ENCODE measurements at places on chromosomes 5 and 9. TPM values are rescaled to one million over a fixed set of nuclear protein-coding genes. Genes with fewer than 3 reads are reported as not detected.

- DNase-seq = no peak
Measured at GRCh38 chr9:100074093-100074492, 24.7 kb downstream of the ERP44 start.

- DNase-seq = peak; percentile 66
Measured at GRCh38 chr9:34612788-34613390, 992 bp upstream of the RPP25L start.

- no peak for DNase-seq
Measured at GRCh38 chr5:943918-944620, 51.4 kb downstream of the TRIP13 start.

- no peak for DNase-seq
Measured at GRCh38 chr9:122567901-122568300, 15.0 kb downstream of the OR1N2 start.

DNA sequence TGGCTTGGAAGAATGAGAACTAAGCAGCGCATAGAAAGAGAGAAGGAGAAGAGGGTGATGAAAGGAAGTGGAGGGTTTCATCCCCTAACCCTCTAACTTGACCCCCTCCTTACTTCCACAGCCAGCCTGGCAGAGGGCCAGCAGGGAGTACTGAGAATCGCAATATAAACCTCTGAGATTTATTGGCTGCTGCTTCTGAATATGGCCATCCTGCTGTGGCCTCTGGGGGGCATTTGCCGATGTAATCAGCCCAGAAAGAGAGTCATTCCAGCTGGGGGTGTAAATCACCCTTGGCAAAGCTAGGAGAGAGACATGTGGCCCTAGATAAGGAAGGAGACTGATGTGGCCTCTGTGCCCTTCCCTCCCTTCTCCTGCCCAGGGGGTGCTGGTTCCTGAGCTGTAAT lies 960 bp upstream of the GFRA3 start:
- DNase-seq = no peak

GRCh38 chr5:78698191-78698791 lies 49.7 kb upstream of the LHFPL2 start:
- no peak for DNase-seq

DNA sequence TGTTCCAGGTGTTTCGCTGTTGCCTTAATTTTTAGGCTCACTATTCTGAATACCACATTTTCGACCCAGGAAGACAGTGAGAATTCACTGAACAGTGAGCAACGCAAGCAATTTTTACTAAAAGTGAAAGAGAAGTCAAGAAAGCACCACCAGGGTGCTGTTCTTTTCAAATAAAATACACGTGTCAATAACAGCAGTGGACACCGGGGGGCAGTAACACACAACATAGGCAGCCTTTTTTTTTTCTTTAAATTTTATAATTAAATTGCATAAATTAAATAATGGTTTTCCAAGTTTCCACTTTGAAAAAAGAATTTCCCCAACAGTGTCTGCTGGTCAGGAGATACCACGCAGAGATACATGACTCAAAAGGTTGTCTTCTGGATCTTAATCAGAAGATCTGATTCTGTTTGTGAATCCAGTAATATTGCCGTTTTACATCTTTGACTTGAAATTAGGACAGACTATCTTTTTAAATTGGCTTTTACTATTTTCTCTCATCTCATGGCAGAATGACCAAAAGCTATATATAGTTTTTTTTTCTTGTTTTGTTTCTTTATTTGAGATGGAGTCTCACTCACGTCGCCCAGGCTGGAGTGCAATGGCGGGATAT lies 47.1 kb upstream of the SH3GL2 start:
- DNase-seq = no peak

GRCh38 chr9:87684627-87685219 lies 41.2 kb upstream of the CTSL start:
- DNase-seq = no peak

DNA sequence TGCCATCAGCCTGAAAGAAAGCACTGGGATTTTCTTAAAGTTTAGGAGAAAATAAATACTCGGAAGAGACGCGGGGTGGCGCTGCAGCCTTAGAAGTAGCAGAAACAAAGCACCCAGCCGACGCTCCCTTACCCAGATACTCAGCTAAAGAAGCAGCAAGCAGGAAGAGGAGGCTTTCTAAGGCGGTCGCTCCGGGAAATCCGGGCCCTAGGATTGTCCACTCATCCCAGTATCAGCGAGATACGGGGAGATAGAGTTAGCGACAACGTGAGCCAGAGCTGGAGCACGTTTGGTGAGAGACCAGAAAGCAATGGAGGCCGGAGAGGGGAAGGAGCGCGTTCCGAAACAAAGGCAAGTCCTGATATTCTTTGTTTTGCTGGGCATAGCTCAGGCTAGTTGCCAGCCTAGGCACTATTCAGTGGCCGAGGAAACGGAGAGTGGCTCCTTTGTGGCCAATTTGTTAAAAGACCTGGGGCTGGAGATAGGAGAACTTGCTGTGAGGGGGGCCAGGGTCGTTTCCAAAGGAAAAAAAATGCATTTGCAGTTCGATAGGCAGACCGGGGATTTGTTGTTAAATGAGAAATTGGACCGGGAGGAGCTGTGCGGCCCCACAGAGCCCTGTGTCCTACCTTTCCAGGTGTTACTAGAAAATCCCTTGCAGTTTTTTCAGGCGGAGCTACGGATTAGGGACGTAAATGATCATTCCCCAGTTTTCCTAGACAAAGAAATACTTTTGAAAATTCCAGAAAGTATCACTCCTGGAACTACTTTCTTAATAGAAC lies at the start of gene PCDHB2:
PCDHB2 (plus strand) TSS at position 135 of the 782 bp plus-strand sequence; CDS start at position 311, 176 bp downstream.
- no peak for DNase-seq

- no peak for DNase-seq
Measured at GRCh38 chr5:140162275-140162674, 12.7 kb upstream of the CYSTM1 start.

GRCh38 chr5:27062451-27062850 lies 24.1 kb upstream of the CDH9 start:
- DNase-seq = no peak

- no peak for DNase-seq
Measured at GRCh38 chr5:111389390-111390082, 122.8 kb downstream of the STARD4 start.

- DNase-seq = no peak
Measured at GRCh38 chr5:80168388-80169028, 87.3 kb downstream of the SERINC5 start.

DNA sequence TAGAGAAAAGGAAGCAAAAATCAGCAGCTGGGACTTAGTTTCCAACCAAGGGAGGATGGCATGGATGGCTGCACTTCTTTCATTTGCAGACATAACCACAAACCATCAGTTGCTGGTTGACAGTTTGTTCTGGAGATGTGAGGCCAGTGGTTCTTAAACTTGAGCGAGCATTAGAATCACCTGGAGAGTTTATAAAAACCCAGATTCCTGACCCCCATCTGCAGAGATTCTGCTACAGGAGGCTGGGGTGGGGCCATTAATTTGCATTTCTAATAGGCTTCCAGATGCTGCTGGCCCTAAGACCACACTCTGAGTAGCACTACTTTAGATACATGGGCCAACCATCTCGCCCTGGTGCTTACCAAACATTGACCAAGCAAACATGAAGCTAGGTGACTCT lies 60.8 kb downstream of the MARCHF3 start:
- no peak for DNase-seq

DNA sequence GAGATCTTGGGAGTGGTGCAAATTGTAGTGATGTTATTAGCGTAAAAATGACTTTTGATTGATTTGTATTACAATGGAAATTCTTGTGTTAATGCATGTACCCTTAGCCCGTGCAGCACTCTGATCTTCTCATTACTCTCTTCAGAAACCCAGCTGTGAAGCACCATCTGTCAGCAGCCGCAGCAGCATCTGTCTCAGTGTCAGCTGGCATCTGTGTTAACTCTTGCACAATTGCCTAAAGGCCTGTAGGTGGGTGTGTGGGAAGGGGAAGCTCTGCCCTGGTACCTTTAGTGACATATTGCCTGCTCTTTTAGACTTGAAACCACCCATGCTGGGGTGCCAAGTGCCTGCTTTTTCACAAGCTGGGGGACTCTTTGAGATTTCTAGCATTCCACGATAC lies 101.3 kb downstream of the FBXL7 start:
- DNase-seq = no peak

The CCNO gene
- not detected for polyA plus RNA-seq

The OR1J2 gene
- polyA plus RNA-seq = not detected

The CDHR2 gene
- polyA plus RNA-seq = not detected

Measured in CD4-positive, CD25-positive, alpha-beta regulatory T cell (primary cell).